ENCODE measurements at places on chromosomes 1 and 21.

DNA sequence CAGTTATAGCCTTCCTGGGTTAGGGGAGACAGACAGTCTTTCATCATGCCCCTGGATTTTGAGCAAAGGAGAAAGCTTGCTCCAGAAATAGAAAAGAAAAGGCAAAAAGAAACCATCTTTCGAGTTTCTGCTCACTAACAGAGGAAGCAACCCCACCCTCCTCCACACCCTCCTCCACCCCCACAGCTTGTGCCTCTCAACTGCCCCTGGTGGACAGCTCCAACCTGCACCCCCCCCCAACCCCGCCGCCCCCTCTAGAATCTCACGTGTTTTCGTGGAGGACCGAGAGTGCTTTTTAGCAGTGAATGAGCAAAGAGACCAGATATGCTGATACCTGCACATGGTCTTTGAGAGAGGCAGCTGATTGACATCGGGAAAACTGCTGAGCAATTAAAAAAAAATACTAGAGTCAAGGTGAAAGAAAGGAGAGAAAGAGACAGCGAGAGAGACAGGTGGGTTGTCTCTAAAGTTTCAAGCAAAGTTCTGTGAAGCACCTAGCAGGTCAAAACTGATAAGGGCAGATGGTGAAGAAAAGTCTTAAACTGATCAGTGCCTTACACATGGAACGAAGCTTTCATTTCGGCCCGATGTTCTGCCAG, 358.3 kb downstream of the KIF26B start:
- peak; percentile 60 for DNase-seq

DNA sequence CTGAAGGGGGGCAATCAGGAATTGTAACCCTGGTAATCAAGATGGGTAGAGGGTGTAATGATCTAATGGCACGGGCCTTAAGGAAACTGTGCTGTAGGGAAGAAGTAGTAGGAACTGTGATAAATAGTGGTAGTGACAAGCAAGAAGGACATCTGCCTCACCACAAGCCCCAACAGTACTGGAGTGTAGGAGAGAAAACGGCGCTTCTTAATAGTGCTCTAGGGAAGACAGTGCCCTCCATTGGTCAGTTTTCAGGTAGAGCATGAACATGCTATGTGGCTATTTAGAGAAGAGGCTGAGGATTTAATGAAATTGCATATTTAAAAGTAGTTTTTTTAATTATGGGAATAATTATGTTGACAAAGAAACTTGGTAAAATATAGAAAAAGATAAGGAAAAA, 32.2 kb downstream of the SLC30A7 start:
- peak; percentile 39 for DNase-seq

DNA sequence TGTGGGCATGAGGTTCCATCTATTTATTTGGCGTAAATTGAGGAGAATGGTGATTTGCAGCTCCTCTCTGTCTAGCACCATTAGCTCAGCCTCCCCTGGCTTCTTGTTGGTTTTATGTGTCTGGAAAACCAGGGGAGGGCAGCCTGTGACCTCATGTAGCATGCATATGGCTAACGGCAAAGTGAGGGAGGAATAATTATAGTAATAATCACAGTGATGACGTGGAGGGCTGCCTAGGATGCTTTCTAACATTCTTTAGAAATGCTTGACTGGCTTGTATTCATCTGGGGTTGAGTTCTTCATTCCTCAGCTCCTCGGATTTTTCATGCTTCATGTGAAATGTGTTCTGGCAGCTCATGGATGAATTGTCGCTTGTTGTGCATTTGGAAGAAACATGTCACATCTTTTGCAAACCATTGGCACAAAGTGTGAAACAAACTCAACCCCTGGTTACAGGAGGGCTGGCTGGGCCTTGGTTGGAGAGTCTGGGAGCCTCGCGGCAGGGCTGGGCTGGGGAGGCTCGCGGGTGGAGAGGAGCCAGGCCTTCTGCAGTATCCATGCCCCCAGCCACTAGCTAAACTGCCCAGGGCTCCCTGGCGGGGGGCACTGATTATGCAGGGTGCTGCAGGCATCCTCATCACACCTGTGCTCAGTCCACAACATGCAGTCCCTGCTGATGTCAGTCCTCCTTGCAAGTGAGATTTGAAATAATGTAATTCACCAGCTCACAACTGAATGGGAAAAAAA, 149.6 kb downstream of the DISC1 start:
- peak; percentile 35 for DNase-seq

DNA sequence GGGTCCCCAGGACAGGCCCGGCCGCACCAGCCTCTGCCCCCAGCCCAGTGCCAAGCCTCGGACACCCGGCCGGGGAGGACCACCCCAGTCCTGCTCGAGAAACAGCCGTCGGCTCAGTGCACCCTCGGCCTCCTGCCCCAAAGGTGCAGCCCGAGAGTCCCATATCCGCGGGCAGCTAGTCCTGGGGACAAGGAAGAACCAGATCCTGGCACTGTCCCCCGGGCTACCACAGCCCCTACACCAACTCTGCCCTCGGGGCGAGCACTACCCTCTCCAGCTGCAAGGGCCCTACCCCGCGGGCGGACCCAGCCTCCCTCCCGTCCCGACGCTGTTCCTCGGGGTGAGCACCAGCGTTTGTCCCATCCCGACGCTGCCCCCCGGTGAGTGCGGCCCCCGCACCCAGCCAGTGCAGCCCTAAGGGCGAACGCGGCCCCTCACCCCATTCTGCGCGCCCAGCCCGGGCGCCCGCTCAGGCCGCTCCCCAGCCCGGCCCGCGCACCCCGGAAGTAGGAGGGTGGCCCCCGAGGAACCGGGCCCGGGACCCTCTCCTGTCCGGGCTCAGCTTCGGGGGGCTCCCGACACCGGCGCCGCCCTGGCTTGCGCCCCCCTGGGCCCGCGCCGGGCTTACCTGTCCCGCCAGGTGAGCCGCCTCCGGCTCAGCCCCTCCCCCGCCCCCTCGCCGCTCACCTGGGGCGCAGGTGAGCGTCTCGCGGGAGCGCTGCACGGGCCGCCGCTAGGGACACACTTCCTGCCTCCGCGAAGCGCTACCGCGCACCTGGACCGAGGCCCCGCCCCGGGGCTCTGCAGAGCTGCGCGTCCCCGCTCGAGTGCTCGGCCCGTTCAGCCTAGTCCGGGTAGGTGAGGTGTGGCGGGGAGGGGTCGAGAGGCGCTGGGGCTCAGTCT, at the start of gene KDF1:
Gene KDF1, minus strand, starts transcription at position 747 of the 903 bp plus-strand sequence. CDS start 8,088 bp downstream, outside the sequence.
- no peak for DNase-seq

GRCh38 chr1:218748071-218748470, 402.9 kb downstream of the TGFB2 start:
- DNase-seq: no peak

GRCh38 chr1:85201340-85202091, 700 bp upstream of the SYDE2 start:
- no peak for DNase-seq

GRCh38 chr1:234980291-234980644, 148.4 kb downstream of the TOMM20 start:
- no peak for DNase-seq

DNA sequence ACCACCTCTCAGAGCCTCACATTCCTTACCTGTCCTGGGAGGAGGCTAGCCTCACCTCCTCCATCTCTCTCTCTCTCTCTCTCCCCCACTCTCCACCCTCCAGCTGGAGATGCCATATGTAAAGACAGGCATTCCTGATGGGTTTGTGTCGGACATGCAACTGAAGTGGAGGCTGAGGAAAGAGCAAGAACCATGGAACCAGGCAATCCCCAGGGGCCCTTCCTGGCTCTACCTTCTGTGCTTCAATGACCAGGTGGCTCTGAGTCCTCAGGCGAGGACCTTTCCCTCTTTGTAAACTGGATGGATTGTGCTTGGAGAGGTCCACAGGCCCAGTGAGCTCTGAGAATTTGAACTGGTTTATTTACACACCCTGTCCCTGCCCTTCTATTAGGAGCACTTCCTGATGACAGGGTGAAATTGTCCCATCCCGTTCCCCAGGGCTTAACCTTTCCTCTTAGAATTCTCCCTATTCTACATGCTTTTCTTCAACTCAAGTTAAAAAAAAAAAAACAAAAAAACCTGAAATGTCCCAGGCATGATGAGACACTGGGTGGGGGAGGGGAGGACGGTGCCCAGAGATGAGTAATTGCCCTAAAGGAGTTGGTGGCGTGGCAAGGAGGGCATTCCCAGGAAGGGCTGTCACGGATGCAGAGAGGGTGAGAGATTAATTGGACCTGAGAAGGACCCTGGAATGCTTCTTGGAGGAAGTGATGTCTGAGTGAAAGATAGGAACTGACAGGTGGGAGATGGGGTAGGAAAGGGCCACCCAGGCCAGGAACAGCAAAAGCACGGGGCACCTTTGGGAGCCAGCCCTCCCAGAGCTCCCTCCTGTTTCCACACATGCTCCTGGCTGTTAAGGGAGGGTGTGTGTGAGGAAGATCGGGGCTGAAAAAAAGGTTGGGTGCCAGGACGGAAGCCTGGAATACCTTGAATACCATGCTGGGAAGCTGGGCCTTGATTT, 50.2 kb upstream of the WASF2 start:
- no peak for DNase-seq

DNA sequence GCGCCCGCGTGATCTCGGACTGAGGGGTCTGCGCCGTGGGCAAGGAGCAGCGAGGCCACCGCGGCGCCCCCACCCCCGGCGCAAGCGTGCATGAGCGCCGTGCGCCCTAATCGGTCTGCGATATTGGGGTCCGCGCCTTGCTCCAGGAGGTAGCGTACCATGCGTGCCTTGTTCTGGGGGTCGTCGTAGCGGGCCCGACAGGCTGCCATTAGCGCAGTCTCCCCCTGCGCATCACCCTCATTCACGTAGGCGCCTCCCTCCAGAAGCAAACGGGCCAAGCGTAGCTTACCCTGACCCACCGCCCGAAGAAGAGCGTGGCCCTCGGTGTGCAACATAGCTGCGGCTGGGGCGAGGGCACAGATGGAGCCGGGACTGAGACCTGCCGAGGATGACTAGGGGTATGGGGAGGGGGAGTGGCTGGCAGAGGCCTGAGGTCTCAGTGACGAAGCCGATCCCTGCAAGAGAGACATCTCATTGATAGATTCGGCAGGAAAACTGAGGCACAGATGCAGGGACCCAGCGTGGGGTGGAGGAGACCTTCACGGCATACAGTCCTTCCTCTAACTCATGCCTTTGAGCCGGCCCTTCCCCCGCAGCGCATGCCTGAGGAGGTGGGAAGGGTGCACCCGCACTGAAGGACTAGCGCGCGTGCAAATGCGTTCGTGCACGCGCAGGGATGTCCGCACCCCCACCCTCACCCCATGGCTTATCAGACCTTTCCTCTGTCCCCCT, 2.8 kb downstream of the ANKRD34A start:
- DNase-seq: no peak

- DNase-seq: no peak
Measured at GRCh38 chr1:78447086-78447485, 43.7 kb upstream of the PTGFR start.

DNA sequence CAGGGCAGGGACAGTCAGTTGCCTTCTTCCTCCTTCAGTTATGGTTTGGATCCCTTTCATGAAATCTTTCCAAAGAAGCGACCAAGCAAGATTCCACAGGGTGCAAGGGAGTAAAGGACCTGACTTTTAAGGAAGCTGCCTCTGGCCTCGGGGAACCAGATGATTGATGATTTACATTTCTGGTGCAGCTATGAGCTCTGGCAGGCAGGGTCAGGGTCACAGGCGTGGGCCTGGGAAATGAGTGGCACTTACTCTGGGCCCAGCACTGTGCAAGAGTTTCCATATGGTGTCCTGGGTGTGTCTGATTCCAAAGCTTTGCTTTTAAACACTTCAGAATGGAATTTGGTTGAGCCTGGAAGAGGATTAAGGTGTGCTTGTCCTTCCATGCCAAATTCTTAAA, 7.2 kb upstream of the CRABP2 start:
- no peak for DNase-seq

- no peak for DNase-seq
Measured at GRCh38 chr1:118169016-118169415, 16.0 kb downstream of the SPAG17 start.

GRCh38 chr1:198042168-198042567, 114.6 kb upstream of the NEK7 start:
- peak; percentile 44 for DNase-seq

DNA sequence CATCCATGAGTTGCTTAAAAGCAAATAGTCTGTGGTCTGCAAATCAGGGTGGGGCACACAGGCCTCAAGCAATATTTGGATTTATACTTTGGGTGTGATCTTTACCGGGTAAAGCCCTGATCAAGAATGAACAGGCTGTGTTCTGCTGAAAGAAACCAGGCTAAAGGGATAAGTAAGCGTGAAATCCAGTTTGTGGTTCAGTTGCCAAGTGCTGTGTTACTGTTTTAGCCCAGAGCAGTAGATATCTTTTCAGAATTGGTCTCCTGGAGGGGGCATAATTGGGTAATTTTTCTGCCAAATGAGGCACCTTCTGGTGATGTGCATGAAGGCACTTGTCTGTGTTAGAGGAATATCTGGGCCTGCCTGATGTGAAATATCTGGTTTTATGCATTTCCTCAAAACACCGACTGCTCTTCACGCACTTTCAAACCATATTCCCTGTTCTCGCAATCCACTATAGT, 21.4 kb downstream of the AIM2 start:
- DNase-seq: peak; percentile 77

DNA sequence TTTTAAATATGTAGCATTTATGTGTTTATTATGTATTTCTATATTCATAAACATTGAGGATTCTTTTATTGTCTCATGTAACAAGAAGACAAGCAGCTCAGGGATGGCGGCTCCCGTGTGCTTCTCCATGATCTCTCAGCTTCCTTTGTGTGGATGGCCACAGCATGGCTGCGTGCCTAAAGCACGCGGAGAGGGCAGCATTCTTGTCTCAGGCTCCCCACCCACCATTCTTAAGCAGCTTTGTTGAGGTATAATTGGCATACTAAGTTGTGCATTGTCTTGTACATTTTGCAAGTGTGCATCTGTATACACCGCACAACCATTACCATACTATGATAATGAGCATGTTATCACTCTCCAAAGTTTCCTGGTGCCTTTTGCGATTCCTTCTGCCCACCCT, 81.6 kb downstream of the CAMTA1 start:
- DNase-seq: no peak

- DNase-seq: no peak
Measured at GRCh38 chr1:69513601-69514000, 54.1 kb upstream of the LRRC7 start.

GRCh38 chr1:41708332-41708731, 210.4 kb downstream of the HIVEP3 start:
- DNase-seq: peak; percentile 56

DNA sequence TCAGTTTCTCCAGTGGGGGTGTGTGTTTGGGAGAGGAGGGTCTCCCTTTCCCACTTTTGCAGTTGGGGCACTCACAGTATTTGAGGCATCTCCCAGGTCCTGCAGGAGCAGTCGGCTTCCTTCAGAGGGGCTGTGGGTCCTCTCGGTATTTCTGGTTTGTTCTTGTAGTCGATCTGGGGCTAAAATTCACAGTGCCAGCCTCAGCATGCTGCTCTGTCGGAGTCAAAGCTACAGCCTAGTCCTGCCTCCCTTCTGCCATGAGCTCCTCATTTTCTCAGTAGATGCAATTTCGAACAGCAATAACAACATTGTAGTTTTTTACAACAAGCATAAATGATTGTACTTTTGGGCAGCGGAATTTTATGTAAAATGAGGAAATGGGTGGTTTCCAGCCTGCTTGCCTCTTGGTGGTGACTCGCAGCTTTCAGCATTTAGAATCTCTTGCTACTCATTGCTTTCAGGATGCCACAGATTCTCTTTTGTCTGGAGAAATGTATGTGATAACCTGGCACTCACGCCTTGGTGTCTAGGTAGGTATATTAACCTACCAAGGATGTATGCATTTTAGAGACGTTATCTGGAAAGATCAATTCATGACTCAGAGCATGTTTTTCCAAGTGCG, 82.4 kb upstream of the C21orf91 start:
- DNase-seq: peak; percentile 21

- no peak for DNase-seq
Measured at GRCh38 chr1:33392206-33392605, 38.7 kb downstream of the PHC2 start.

GRCh38 chr1:168005529-168005928, 68.7 kb upstream of the MPC2 start:
- no peak for DNase-seq

- DNase-seq: no peak
Measured at GRCh38 chr21:28590026-28590425, 402.7 kb downstream of the LTN1 start.
